ENCODE measurements at places on chromosomes 7 and 10. TPM values are rescaled to one million over a fixed set of nuclear protein-coding genes. Genes with fewer than 3 reads are reported as not detected.

The APBB1IP gene
- total RNA-seq: 2.7 TPM

The RNF148 gene
- total RNA-seq: 1.5 TPM

The OR6B1 gene
- total RNA-seq: not detected

The METTL27 gene
- 2.4 TPM for total RNA-seq

The TRPV5 gene
- total RNA-seq: not detected

The DLX5 gene
- total RNA-seq: not detected

The LIPJ gene
- not detected for total RNA-seq

The OR13A1 gene
- under 0.01 TPM for total RNA-seq

The PTPRZ1 gene
- 0.29 TPM for total RNA-seq

The HOXA11 gene
- 17.8 TPM for total RNA-seq

The SNX8 gene
- total RNA-seq: 17.5 TPM

The PSD gene
- total RNA-seq: 2.3 TPM

The RADIL gene
- 1.8 TPM for total RNA-seq

The CYP2E1 gene
- 3.5 TPM for total RNA-seq

The GNGT1 gene
- total RNA-seq: not detected

The TSPAN13 gene
- total RNA-seq: 15.5 TPM

The EFCAB10 gene
- under 0.01 TPM for total RNA-seq

The TWNK gene
- total RNA-seq: 6.1 TPM

The CARD11 gene
- 0.88 TPM for total RNA-seq

The PRLHR gene
- total RNA-seq: not detected

The OPN4 gene
- total RNA-seq: not detected

The EEPD1 gene
- 3.1 TPM for total RNA-seq

The GBX1 gene
- not detected for total RNA-seq

The ODAD2 gene
- total RNA-seq: 1.0 TPM

The BLNK gene
- total RNA-seq: not detected

The PAX4 gene
- total RNA-seq: not detected

The CLDN12 gene
- total RNA-seq: 79.7 TPM

The TMEM176B gene
- total RNA-seq: 0.29 TPM

All from placental pericyte (primary cell).